ENCODE measurements at places on chromosomes 5 and 9.

DNA sequence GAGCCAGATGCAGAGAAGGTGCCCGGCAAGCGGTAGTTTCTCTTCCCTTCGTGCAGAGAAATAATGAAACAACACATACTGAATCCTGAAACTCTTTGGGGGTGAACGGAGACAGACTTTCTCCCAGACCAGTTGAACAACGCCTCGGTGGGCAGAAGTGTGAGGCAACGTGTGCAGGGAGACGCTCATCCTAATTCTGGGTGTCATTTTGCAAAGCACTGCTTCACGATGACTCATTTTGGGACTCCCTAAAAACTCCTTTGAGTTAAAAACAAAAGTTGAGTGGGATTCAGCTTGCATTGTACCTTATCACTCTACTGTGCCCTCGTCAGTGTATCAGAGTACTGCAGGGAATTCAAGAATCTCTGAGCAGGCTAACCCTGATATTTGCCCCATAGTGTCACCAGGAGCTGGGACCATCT lies 3.5 kb upstream of the NEK6 start:
- DNase-seq, result no peak

- DNase-seq, result no peak
These were observed 49.9 kb downstream of the COL15A1 start for GRCh38 chr9:98993570-98993945.

DNA sequence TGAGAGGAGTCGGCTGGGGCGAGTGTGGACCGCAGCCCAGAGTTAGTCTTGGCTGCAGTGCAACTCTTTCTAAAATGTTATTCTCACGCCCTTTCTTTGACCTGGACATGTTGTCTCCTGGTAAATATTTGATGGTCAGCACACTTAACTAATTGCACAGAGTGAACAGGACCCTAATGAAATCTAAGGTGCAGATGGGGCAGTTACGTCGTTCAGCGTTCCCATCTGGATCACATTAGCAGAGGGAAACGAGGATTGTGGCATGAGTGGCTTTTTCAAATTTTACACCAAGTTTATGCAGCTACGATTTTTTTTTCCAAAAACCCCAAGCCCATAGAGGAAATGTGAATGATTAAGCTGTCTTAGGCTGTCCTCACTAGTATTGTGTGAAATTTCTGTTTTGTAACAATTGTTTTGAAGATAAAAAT lies 483 bp downstream of the C9orf85 start:
- no peak for DNase-seq

- DNase-seq, result no peak
These were observed 87.0 kb upstream of the CCNH start for GRCh38 chr5:87499478-87500410.

DNA sequence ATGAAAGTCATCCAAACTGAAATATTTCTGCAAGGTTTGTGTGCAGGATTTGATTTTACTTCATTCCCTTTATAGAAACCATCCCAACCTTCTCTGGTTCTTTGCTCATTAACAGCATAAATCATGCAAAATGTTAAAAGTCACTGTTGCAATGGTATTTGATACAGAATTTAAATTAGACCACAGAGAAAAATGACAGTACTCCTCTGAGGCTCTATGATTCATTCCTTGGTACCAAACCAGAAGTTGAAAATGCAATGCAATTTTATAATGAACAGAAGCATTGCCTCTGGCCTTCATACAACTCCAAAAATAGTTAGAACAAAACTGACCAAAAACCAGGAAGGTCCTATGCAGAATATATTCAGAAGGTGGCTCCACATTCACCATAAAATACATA lies 607.1 kb downstream of the TLE1 start:
- no peak for DNase-seq

DNA sequence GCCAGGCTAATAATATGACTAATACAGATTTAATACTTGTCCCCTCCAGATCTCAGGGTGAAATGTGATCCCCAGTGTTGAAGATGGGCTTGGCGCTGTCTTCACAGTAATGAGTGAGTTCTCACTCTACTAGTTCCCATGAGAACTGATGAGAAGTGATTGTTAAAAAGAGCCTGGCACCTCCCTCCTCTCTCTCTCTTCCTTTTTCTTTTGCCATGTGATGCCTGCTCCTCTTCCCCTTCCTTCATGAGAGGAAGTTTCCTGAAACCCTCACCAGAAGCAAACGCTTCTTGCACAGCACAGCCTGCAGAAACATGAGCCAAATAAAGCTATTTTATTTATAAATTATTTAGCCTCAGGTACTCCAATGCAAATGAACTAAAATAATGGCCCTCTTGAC lies 55.2 kb downstream of the GLDC start:
- no peak for DNase-seq

DNA sequence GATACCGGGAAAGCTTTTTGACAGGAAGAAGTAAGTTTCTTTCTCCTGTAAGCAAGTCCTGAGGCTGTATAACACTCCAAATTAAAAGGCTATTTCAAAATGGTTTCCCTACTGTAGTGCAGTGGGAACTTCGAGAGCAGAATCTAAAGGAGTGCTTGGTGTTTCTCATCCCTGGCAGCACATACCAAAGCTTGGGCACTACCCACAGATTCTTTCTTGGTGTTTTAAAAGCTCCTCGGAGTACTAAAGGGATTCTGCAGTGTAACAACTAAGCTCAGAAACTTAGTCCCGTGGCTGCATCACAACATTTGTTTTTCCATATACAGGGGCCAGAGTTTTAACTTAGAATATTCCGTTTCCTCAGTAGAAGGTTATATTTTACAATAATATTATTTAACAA lies 5.6 kb upstream of the APC start:
- no peak for DNase-seq

DNA sequence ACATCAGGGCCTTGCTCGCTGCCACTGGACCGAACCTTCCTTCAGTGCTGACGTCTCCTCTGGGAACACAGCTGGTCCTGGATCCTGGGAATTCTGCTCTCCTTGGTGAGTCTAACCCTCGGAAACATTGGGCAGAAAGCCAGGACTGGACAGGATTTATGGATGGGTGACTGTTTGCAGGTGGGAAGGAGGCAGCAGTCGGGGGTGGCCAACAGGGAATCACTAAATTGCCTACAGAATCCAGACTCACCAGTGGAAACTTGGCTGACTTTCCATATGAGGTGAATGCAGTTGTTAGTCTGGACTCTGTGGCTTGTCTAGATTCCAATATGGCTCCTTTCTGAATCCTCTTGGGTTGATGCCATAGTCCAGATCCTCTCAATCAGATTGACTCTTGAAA lies 203.1 kb downstream of the SAXO1 start:
- no peak for DNase-seq

DNA sequence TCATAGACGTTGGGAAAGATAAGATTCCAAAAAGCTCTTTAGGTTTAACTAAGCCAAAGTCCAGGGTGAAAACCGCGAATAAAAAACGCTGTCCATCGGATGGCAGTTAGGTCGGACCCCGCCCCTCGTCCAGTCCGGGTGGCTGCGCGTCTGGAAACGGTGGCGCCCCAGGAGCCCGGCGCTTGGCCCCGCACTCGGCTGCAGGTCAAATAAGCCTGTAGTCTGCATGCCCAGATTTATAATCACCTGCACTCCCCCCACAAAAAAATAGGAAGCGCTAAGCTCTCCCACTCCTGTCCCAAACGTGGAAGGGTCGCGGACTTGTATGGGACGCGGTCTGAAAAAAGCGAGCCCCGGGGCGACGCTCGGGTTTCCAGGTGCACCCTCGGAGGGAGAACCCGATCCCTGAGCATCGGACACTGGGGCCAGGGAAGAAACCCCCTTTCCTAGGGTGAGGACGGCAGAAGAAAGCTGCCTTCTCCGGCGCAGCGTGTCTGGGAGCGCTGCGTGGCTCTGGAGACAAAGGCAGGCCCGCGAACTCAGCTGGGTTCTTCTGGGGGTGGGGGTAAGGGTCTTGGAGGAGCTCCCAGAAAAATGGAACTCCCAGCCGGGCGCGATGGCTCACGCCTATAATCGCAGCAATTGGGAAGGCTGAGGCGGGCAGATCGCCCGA lies 923 bp upstream of the ZBTB5 start:
- DNase-seq, result no peak

DNA sequence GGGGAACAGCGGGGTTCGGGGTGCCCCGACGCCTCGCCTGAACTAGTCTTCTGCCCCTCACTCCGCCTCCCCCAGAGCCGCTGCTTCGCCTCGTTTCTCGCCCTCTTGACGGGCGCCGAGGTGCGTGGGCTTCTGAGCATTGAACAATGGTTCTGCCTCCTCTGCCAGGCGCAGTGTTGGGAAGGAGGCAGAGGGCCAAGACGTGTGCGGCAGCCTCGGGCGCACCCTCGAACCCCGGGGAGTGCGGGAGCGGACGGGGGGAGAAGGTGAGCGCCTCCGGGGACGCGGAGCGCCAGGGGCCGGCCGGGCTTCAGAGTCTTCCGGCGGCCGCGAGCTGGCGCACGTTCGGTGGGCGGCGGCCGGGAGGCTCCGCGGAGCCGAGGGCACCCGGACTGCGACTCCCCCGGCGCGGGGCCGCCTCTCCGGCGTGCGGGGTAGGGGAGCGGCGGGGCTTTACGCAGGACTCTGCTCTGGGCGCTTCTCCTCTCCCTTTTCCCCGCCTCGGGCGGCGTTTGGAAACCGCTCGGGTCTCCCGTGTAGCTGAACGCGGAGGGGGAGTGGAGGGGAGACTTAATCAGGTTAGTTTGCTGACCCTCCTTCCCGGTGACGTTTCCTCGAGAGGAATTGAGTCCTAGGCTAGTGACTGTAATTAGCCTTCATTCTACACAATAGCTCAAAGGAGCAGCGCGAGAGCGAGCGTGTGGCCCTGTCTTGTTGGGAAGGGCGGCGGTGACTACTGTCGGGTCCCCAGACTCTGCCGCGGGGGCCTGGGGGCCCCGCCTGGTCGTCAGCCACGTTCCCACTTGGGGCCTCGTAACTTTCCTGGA lies 1.1 kb downstream of the VLDLR start:
- DNase-seq, result no peak

All from activated CD8-positive, alpha-beta memory T cell treated with anti-CD3 and anti-CD28 coated beads for 4 hours (primary cell).